ENCODE measurements at places on chromosomes 5 and 9.

GRCh38 chr9:88236511-88237478 lies 98.5 kb upstream of the SPATA31C2 start:
- DNase-seq: peak; percentile 41

GRCh38 chr5:57889558-57889957 lies 406.9 kb upstream of the ACTBL2 start:
- peak; percentile 93 for DNase-seq

DNA sequence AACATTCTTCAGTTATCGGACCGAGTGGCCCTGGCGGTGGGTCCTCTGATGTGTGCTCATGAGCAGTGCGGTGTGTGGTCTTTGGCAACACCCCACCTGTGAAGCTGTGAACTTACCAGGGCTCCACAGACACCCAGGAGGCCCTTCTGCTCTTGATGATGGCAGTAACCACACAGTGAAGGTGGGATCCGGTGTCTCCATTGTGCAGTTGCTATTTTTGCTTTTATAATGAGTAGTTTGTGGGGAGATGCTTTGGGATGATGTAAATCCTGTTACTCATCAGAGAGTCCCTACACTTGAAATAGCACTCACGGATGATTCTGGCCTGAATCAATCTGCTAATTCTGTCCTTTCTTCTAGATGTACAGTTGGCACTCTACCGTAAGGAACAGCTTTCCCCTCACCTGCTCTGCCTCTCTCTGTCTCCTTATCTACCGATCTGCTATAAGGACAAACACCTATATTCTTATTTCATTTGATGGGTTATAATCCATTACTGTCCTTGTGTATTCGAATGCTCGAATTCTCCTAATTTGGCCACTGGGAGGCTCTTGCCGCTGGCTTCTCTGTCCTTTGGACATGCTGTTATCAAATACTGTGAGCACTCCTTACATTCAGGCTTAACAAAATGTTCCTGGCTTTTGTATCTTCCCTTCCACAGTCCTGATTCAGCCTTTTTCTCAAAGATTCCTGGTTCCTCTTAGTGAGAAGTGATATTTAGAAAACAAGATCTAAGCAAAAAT lies 20.2 kb downstream of the ATPSCKMT start:
- DNase-seq: peak; percentile 78

DNA sequence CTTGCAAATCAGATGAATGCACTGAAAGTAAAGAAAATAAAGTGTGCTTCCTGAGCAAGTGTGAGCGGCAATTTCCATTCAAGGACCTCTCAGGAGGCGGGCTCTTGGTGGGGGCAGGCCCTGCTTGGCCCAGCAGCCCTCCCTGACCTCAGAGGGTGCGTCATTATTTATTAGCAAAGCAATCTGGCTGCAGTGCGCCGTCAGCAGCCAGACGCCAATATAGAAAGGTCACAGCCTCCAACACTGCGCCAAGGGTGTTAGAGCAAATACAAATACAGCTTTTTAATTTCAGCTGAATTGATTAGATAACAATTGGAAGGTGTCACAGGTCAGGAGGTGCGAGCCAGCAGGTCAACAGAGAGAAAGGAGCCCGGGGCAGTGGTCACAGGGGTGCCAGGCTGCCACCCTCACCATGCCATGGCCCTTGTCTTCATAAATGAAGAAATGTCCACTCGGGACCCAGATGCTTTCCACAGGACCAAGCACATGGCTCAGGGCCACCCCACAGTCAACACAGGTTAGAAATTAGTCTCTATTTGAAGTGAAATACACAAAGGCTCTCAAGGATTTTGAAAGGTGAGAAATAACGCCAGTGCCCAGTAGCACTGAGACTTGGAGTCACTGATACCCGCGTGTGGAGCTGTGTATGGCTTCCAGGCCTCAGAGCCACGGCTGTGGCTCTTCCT lies 309.8 kb downstream of the IRX2 start:
- no peak for DNase-seq

DNA sequence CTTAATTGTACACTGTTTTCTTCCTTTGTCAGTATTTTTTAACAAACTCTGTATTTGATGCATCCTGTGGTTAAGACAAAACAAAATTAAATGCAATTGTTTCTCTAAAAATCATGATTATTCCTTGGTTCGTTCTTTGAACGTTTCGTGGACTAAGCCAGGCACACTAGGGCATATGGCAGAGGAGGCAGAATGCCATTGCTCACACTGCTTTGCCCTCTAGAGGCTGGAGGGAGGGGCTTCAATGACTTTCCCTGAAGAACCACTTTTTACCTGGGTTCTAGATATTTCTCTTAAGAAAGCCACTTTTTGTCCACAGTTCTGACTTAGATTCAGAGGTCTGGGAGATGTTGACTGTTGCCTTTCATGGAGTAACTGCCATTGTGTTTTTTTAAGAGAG lies 236.2 kb upstream of the ADAMTSL1 start:
- DNase-seq: no peak

- no peak for DNase-seq
Observed at GRCh38 chr9:37026931-37027581, 7.0 kb downstream of the PAX5 start.

DNA sequence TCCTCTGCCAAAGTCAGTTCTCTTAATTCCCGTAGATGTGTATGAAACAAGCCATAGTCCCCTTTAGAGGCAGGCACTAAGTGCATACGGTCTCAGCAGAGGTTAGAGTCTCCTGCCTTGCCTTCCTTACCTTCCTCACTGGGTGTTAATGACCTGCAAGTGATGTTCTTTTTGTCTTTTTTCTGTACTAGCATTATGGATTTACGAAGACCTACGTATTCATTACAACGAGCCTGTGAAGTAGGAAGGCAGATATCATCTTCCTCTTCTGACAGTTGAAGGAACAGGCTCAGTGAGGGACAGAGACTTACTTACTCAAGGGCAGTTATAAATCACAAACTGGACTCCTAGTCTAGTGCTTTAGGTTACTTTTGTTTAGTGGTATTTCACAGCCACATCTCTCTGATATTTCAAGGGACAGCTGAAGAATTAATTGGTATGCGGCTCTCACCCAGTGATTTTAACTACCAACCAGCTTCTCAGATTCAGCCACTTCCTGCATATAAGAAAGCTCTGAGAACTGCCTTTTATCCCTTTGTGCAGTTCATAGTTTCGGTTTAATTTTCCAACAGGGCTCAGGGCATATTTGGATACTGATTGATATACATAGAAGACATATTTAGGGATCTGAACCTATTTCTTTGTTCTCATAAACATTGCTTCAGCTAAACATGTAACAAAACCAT lies 85.1 kb upstream of the CKMT2 start:
- DNase-seq: no peak

DNA sequence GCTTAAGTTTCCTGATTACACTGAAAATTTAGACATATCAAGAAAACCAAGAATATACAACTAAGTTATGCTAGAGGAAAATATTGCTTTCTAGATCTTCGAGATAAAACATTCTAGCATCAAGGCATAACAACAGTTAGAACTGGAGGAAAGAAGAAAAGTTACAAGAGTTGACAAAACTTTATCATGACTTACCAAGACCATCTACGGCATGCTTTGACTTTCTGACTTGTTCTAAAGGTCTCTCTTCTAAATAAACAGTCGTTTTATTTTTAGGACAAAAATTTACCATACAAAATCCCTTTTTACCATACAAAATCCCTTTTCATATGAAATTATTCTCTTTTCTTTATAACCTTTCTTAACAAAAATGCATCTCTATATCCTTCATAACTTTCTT lies 1110.1 kb upstream of the CDH10 start:
- DNase-seq: no peak

DNA sequence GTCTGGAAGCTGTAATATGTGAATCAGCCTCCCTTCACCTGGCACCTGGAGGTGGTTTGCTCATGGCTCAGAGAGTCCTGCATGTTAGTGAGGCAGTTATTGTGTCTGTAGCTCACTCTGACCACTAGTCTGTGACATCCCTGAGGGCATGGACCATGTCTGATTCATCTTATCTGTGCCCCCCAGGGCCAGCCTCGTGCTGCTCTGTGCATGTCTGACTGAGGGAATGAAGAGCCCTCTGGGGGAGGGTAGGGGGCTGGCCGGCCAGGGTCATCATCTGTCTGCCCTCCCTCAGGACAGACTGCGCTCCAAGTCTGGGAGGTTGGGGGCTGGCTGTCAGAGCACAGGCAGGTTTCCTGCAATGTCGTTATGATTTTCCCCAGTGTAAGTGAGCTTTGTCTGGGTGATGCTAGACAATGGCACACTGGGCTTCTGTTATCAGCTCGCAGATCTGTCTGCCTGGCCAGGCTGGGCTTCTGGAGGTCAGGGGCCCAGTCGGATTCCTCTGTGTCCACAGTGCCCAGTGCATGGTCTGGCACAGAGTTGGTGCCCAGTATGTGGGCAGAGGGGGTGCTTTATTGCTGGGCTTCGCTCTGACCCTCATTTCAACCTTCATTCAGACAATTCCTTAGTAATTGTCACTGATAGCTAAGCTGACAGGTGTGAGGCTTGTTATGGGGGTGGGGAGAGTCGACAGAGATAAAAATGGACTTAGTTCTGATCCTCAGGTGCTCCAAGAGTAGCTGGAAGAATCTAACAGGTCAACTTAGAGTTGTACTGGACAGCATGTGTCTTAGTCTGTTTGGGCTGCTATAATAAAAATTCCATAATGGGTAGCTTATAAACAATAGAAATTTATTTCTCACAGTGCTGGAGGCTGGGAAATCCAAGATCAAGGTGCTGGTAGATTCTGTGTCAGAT lies 85.7 kb upstream of the SHB start:
- DNase-seq: no peak

GRCh38 chr5:92741906-92742305 lies 839.1 kb downstream of the NR2F1-AS1 start:
- no peak for DNase-seq

GRCh38 chr5:6700074-6700684 lies 13.1 kb upstream of the TENT4A start:
- no peak for DNase-seq

DNA sequence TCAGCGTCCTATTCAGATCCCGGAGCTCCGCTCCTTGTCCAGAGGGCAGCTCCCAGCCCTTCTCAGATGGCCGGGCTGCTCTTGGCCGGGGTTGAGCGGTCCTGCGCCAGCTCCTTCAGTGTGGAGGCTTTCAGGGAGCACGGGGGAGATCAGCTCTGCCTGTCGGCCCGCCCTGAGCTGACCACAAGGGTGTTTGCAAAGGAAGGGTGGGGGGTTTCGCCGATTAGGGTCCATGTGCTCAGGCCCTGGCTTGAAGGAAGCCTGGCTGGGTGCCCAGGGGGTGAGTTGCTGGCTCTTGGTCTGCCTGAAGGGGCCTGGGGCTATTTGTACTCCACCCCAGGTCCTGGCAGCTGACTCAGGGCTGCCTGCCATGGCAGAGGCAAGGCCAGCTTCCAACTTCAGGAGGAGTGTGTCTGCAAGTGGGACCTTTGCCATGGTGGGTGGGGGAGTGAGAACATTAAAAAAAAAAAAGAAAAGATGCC lies 250.1 kb upstream of the KLF4 start:
- no peak for DNase-seq

DNA sequence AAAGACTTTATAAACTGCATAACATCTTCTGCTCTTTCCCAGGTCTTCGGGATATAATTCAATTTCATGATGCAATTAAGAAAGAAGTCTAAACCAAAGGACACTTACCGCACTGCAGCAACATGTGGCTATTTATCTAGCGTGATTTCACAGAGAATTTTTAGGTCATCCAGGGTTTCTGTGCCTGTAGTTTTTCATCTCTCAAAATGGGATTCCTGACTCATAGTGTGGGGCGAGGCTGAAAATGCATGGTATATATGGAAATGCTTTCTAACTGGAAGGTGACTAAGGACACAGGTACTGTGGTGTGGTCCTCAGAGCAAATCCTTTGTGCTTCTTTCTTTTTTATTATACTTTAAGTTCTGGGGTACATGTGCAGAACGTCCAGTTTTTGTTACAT lies 557.7 kb upstream of the KLF4 start:
- DNase-seq: peak; percentile 62

DNA sequence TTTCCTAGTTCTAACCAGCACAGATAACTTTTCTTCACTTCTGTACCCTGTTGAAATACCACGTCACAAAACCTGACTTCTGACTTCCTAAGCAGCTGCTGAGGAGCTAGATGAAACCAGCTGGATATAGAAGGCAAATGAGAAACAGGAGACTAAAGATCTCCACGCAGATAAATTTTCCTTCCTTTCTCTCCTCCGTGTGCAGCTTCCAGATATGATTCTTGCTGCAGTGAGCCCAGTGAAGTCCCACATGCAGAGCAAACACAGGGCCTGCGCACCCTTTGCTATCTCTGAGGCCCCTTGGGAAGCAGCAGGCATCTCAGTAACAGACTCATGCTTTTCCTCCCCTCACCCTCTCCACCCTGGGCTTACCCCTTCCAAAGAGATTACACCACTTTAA lies 1638.3 kb downstream of the MAT2B start:
- DNase-seq: peak; percentile 11

DNA sequence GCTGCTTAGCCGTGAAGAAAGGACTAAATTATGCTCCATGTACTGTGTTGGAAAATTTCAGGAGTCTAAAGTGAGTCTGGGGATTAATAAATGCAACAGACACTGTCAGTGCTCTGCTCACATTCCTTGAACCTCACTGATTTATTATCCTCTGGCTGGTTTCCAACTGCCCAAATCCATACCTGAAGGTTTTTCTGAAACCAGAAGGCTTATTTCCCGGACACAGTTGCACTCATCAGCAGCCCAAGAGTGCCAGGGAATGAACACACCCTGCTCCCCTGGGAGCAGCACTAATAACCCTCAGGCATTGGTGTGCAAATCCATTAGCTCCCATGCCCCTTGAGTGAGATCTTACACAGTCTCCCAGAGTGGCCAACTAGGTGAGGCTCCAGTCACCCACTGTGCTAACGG lies 38.7 kb downstream of the F2R start:
- DNase-seq: peak; percentile 17

DNA sequence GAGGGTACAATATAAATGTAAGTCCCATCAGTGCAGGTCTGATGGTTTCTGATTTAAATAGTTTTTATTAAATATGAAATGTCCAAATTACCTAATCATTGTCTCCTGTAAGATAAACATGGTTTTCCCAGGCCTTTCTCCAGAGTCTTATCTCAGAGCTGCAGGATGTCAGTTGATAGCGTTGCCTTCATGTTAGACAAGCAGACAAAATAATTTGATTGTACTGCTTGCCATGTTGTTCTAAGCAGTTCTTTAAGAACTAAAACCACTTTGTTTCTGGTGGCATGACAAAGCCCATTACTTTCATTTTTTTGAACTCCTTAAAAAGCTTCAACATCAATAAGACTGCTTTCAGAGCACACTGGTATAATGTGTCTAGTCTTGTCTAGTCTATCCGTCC lies 1073.5 kb downstream of the MAT2B start:
- DNase-seq: no peak

GRCh38 chr5:154986151-154986550 lies 27.4 kb upstream of the KIF4B start:
- DNase-seq: no peak
